Activated CD4-positive, alpha-beta memory T cell treated with anti-CD3 and anti-CD28 coated beads for 36 hours (primary cell): ENCODE measurements at places on chromosomes 2 and 18.

GRCh38 chr2:88110830-88111229 lies 17.0 kb downstream of the FABP1 start:
- DNase-seq: no peak

GRCh38 chr2:223787358-223787757 lies 50.0 kb downstream of the AP1S3 start:
- DNase-seq: no peak

DNA sequence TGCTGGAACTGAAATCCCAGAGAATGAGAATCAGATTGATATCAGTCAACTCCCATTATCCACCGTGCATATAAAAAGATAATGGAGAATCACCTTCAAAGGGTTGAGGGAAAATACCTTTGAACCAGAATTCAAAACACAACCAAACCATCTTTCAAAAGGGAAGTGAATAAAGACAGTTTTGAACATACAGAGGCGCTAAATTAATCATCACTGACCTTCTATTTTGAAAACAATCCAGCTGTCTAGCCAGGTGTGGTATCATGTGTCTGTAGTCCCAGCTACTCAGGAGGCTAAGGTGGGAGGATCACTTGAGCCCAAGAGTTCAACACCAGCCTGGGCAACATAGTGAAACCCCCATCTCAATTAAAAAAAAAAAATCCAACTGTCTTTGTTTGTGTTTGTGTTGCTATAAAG lies 63.6 kb downstream of the TRABD2A start:
- peak; percentile 39 for DNase-seq

DNA sequence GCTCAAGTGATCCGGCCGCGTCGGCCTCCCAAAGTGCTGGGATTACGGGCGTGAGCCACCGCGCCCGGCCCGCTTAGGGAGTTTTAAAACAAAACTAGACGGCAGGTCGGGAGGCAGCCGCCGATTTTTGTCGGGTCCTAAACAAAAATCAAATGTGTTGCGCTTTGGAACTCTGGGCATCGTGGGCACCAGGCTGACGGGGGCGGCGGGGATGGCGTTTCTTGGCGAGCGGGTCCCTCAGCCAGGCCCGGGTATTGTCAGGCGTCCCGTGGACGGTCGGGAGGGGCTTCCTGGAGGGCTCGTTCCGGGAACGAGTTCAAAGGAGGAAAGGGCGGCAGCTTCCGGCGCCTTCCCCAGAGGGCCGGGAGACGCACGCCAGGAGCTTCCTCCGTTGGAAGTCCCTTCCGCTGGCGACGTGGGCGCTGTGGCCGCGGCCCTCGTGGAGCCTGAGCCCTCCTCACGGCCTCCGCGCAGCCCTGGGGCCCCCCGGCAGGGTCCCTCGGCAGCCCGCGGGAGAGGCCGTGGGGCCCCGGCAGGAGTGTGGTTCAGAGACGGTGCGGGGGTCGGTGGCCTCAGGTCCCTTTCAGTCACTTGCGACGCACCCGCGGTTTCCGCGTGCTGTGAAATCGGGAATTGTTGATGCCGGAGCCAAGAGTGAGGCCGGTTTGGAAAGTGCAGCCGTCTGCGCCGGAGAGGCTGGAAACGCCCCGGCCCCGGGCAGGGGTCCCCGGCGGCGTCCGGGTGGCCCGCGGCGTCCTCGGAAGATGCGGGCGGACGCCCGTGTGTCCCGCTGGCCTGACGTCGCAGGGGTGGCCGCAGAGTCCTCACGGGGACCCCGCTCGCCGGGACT lies 59.3 kb downstream of the EMILIN2 start:
- DNase-seq: peak; percentile 70

- no peak for DNase-seq
These were observed 59.1 kb downstream of the NRP2 start for GRCh38 chr2:205741256-205741978.

GRCh38 chr18:58102875-58103274 lies 58.8 kb downstream of the NEDD4L start:
- DNase-seq: no peak

DNA sequence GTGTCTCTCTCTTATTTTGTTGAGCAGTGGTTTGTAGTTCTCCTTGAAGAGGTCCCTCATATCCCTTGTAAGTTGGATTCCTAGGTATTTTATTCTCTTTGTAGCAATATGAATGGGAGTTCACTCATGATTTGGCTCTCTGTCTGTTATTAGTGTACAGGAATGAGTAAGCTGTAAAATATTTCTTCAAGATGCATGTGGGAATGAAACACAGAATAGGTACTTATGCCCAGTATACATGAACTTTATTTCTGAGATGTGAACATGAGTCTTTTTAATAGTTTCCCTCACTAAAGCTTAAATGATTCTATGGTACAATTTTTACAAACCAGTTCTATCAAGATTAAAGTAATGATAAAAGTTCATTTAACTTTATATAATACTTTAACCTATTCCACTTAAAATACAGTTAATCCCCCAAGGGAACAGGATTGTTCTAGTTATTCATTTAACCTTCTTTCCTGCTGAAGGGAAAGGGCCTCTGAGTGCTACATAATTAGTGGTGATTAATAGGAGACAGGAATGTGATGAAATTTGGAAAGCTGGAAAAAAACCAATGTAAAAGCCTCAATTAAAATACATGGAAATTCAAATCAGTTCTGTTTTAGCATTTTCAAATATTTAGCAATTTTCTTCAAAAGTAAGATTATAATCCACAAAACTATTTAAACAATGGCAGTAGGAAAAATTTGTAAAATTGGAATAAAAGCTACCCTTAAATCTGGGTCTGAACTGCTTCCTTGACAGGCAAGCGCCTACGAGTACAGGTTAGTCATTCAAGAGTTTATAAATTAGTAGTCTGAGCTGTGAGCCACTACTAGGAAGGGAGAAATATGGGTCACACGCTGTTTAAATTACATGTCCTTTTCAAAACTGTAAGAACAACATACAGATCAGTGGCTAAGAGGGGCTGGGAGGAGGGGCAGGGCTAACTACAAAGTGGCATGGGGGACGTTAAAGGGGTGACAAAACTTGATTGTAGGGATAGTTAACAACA lies 28.9 kb downstream of the SPIRE1 start:
- DNase-seq: no peak

DNA sequence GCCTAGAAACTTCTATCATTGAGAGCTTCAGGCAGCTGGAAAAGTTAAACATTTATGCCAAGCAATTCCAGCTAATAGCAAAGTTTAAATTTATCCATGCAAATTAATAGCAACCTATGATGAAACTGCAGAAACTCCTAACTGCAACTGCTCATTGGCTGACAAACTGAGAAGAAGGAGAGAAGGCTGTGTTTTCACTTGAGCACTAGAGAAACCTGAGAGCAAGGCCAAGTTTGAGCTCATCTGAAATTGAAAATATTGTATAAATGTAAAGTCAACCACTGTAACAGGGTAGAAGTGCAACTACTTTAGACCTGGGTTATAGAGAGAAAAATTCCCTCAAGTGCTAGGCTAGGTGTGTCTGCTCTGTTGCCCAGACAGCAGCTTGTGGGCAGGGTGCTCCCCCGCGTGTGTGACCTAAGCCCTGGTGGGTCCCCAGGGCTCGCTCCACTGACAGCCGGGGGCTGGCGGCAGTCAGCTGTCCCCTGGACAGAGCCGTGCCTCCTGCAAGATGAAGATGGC lies 50.2 kb downstream of the CABYR start:
- no peak for DNase-seq

- DNase-seq: no peak
These were observed 115.2 kb downstream of the INHBB start for GRCh38 chr2:120461092-120461491.

GRCh38 chr2:119431976-119432850 lies 559 bp downstream of the TMEM37 start:
- DNase-seq: no peak

DNA sequence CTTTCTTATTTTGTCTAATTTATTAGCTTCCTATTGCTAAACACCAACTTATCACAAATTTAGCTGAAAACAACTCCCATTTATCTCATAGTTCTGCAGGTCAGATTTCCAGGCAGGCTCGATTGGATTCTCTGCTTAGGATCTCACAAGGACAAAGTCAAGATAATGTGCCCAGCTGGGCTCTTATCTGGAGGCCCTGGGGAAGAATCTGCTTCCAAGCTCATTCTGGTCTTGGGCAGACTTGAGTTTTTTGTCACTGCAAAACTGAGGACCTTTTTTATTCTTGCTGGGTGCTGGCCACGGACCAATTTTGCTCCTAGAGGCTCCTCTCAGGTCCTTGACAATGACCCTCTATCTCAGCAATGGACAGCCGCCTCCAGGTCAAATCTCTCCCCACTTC lies 215.5 kb downstream of the TRIB2 start:
- DNase-seq: no peak

GRCh38 chr2:134718023-134718816 lies 580 bp downstream of the TMEM163 start:
- DNase-seq: no peak

DNA sequence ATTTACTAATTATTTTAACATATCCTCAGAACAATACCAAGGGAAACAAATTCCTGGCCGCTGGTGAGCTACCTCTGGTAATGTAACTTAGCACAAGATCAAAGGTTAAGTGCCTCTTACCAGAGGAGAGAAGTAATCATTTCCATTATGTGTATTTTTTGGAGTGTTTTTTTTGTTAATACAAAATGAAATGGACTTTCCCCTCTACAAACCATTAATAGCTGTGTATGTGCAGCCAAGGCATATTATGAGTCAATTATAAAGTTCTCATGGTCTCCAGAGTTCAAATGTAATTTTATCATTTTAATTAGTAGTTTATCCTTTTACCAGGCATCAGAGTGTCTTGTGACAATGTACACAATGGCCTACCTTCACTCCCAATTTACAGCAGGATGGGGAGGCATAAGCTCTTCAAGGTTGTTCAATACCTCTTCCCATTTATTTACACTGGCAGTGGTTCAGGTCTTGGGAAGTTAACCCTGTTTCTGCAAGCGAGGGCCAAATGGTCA lies 242.2 kb downstream of the TGIF1 start:
- DNase-seq: no peak

GRCh38 chr2:71856773-71857525 lies 290.7 kb downstream of the CYP26B1 start:
- DNase-seq: peak; percentile 18

DNA sequence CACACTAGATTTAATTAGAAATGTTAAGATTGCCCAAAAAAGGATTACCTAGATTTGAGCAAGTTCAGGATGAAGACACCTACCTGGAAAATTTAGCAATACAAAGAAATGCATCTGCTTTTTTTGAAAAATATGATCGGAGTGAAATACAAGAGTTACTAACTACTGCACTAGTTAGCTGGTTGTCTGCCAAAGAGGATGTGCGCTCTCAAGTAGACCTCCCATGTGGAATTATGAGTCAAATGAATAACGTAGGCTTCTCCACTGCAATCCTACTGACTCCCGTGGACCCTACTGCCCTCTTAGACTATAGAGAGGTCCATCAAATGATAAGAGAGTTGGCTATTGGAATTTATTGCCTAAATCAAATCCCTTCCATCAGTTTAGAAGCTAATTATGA lies 2.0 kb downstream of the ANKAR start:
- no peak for DNase-seq

DNA sequence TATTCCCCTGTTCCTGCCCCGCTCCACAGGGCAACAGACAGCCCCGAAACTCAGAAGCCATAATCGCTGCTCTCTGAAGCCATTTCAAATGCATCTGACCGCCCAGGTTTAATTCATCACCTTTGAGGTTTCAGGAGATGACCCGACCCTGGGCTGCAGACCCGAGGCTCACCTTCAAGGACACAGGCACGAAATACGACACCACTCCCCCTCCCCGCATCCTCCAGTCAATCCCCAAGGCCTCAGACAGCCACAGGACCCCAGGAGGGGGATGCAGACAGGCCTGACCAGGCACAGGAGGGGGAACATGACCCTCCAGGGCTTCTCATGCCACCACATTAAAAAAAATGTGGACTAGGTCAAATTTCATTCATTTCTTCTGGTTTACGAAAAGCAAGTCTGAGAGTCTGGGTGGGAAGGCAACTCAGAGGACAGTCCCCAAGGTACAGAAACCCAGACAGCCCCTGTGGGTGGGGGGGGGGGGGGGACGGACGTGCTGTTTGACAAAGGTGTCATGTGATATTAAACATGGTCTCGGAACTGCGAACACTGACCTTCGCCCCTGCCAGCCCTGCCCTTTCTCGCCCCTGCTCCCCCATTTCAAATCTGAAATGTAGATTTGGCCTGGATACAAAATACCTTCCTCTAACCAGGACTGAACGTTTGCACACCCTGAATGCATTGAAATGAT lies 142.9 kb downstream of the BCL11A start:
- DNase-seq: no peak

- no peak for DNase-seq
These were observed 38.0 kb downstream of the EVA1A start for GRCh38 chr2:75522543-75523312.

- no peak for DNase-seq
These were observed 176.8 kb downstream of the LOXHD1 start for GRCh38 chr18:46480226-46480625.

GRCh38 chr18:73545472-73545871 lies 602.2 kb downstream of the FBXO15 start:
- no peak for DNase-seq

GRCh38 chr2:66269166-66269565 lies 165.8 kb upstream of the MEIS1 start:
- no peak for DNase-seq

- peak; percentile 70 for DNase-seq
These were observed 74.2 kb downstream of the VIT start for GRCh38 chr2:36770542-36771287.

GRCh38 chr2:35873921-35874320 lies 481.7 kb upstream of the CRIM1 start:
- no peak for DNase-seq

DNA sequence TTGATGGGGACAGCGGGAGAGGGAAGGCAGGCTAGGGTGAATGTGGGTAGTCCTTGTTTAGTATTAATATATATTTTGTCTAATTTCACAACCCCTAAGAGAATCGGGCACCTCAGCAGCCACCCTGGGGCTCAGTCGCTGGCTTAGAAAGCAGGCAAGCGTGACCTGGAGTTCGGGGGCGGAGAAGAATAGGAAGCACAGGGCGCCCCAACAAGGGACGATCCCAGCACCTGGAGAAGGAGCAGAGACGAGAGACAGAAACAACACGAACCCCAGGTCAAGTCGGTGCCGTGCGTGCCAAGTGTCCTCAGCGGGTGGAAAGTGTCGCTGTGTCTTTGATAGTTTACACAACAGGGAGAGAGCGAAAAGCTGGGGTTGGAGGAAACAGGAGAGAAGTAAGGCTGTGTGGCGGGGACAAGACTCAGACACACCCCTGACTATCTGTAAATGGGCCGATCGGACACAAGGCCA lies 95.4 kb downstream of the NFATC1 start:
- DNase-seq: no peak
